Renal cortical epithelial cell (primary cell): ENCODE measurements at places on chromosomes 3 and 15. TPM values are rescaled to one million over a fixed set of nuclear protein-coding genes. Genes with fewer than 3 reads are reported as not detected.

MLF1 gene
- 21.4 and 31.4 TPM in 2 replicates for total RNA-seq

RPL29 gene
- 846 and 1,109 TPM in 2 replicates for total RNA-seq

SLC2A2 gene
- 0.35 and 13.0 TPM in 2 replicates for total RNA-seq

SPATA12 gene
- 0.10 TPM in 1 of 2 replicates, not detected in the other for total RNA-seq

EFCC1 gene
- total RNA-seq = not detected in 2 replicates

GREM1 gene
- total RNA-seq = 4.2 and 9.7 TPM in 2 replicates

DUOX1 gene
- 0.35 and 0.50 TPM in 2 replicates for total RNA-seq

NUSAP1 gene
- total RNA-seq = 7.8 and 53.3 TPM in 2 replicates

- no peak for DNase-seq
Observed at GRCh38 chr3:31157893-31158620, 263.6 kb upstream of the GADL1 start.

- no peak for DNase-seq
Observed at GRCh38 chr15:89783111-89783860, 7.2 kb downstream of the MESP2 start.

- no peak for DNase-seq
Observed at GRCh38 chr3:106341087-106341486, 472.3 kb upstream of the CBLB start.

- no peak for DNase-seq
Observed at GRCh38 chr3:29568355-29568754, 287.5 kb downstream of the RBMS3 start.

GRCh38 chr3:129056451-129057173, 4.0 kb upstream of the GP9 start:
- no peak for DNase-seq

- peak; percentile 41 for DNase-seq
Observed at GRCh38 chr3:188554404-188554803, 400.4 kb downstream of the LPP start.

DNA sequence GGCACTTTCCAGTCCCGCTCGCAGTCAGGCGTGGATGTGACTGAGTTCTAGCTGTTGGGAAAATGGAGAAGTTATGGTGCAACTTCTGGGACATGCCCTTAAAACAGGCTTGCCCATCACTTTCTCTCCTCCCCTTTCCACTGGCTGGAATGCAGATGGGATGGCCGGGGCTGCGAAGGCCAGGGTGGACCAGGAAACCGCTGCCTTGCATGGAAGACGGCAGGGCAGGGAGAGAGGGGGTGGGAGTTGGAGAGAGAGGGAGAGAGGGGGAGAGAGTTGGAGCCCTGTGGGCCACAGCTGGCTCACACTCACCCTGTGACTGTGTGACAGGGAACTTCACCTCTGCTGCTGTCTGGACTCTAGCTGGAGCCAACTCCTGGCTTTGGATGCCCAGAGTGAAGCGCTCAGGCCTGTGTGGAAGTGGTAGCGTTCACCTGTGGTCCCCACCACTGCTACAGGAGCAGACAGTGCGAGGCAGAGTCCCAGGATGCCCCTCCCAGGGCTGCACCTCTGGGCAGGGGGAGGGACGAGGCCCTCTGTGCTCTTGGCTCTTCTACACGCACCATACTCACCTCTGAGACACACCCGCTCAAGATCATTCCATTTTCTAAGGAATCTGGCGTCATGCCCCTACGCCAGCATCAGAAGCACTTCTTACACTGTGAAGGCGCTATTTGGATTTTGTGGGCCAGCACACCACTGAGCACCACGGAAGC, 36.6 kb downstream of the KLHL25 start:
- no peak for DNase-seq

DNA sequence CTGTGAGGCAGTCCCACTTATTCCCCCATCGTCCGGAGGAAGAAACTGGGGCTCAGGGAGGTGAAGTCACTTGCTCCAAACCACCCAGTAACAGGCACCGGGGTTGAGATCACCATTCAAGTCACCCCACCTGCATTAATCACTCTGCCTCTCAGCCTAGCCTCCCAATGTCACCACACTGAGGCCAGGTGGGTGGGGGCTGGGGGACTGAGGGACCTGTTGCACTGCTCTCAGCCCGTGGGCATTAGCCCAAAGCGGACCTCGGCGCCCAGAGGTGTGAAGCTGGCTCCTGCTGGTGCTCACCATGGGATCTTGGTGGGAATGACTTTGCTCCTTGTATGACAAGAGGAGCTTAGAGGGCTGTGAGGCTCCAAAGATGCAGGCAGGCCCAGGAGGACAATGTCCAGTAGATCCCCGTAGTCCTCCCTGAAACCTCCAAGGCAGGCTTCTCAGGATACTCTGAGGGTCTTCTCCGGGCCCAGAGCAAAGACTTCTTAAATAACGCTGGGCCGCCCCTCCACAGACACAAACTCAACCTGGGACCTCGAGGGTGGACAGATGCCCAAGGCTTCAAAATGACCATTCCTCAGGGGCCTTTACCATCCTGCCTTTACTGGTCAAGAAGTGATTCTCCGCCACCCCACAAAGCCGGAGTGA, 1.7 kb downstream of the NT5DC2 start:
- DNase-seq = no peak

GRCh38 chr3:192005989-192006388, 545.0 kb downstream of the PYDC2 start:
- no peak for DNase-seq

GRCh38 chr3:134446800-134447199, 39.0 kb downstream of the ANAPC13 start:
- DNase-seq = peak; percentile 29

GRCh38 chr15:66294157-66294931, 976 bp downstream of the DIS3L start:
- DNase-seq = peak; percentile 83

GRCh38 chr3:4703054-4703480, 209.9 kb downstream of the ITPR1 start:
- peak; percentile 59 for DNase-seq

GRCh38 chr3:122725106-122725505, 44.5 kb downstream of the PARP14 start:
- DNase-seq = no peak

GRCh38 chr15:73142802-73143762, 90.8 kb downstream of the NEO1 start:
- peak; percentile 95 for DNase-seq

DNA sequence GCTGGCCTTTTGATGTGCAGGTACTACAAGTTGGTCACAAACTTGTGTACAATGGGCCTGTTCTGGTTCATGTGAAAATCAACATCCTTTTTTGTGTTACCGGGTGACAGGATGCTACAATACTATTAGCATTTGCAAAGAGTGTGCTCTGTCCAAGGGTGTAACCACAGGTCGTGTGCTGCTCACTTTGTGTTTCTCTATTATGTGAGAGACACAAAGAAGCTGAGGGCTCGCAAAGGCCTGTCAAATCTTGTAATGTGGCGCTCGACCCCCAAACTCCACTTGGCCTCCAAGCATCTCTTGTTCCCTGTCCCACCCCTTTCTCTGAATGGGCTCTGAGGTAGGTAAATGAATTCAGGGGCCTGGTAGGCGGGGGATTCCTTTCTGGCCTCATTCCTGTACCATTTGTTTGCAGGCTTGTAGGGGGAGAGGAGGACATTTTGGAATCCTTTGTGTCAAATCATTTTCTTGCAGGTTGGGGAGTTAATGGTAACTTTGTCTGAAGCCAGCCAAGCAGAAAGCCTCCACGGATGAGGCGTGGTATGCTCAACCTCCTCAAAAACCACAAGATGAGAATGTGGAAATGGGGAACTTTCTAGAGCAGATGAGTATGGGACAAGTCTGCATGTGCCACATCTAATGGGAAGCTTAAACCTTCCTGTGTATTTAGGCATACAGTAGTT, 109.1 kb downstream of the OPA1 start:
- DNase-seq = peak; percentile 91

GRCh38 chr3:123480428-123480827, 31.5 kb upstream of the ADCY5 start:
- no peak for DNase-seq

- DNase-seq = no peak
Observed at GRCh38 chr15:95503107-95503506, 827.4 kb upstream of the NR2F2 start.

DNA sequence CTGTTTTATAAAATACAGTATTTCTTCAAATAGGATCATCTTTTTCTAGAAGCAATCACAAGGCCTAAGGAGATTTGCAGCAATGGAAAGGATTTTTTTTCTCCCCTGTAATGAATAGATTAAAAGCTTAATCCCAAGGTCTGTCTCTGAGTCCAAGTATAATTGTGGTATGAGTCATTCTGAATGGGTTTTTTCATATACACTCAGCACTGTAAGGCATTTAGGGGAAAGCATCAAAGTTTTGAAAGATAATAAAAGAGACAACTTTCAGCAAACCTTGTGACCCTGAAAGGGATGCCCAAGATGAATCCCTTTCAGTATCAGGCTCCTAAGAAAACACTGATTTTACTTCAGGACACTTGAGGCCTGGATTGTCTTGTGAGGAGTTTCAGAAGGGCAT, 23.3 kb upstream of the LARS2 start:
- peak; percentile 15 for DNase-seq

DNA sequence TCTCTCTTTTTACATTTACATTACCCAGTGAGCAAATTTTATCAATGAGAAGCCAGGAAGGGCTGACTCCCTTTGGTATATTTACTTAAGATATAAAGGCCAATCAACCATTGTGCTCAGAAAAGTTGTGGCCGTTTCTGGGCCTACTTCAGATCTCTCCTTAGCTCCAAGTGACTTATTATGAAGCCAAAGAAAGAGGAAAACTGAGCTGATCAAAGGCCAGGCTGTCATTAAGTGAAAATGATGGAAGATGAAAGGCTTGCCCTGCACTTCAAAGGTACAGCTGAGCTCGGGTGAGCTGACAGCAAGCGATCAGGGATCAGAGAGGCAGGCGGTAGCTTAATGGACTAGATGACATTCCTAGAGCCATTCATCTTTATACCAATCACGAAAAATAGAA, 24.8 kb downstream of the VGLL4 start:
- no peak for DNase-seq

DNA sequence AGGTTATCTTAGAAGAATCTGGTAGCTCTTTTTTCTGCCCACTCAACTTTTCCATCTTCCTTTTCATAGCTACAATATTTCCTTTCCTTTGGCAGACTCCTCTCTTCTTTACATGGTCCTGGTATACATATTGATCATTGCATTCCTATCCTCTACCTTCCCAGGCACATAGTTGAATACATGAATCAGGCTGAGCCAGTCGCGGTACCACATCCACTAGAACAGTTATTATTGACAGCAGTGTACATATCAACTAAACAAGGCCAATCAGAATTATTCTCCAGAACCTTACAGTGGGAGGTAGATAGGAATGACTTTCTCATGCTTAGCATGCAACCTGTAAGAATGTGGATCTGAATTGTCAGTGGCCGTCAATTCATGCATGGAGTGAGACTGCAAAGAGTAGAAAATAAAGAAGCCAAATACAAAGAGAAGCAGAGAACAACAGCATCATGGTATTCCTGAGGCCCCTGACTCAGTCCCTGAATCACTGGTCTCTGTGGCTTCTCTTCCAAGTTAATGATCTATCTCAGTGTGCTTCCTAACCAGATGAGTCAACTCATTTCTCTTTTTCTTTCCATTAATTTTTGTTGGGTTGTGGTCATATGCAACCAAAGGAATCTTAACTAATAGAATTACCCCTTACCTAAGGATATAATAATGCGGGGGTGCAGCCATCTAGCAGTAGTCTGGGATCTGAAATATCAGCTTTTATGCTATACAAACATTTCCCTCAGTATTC, 60.9 kb upstream of the DCBLD2 start:
- peak; percentile 99 for DNase-seq

DNA sequence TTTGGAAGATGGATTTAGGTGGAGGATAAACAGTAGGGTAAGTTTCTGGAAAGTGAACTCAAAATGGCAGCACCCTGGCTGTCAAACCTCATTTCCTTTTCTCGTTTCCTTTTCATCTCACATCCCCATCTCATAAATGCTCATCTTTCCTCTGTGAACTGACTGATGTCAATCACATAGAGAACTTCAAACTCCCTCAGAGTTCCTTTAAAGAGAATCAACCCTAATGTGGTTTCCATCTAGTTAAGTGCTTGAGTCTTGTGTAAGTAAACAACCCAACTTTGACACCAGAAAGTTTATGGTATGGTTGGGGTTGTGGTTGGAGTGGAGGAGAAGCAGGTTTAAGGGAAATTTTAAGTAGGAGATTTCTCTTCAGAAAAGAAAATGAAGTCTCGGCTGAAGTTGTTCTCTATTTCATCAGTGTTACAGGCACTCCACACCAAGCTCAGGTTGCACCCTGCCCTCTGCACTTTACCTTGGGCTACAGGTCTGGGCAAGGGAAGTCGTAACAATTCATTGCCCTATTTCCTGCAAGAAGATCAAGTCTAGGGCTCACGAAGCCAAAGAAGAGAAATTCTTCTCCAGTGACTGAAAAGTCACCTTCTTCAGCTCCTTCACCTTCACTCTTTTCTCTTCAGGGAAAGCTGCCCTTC, 34.4 kb upstream of the TNIK start:
- DNase-seq = no peak

- peak; percentile 38 for DNase-seq
Observed at GRCh38 chr3:71310980-71311660, 272.4 kb downstream of the FOXP1 start.

DNA sequence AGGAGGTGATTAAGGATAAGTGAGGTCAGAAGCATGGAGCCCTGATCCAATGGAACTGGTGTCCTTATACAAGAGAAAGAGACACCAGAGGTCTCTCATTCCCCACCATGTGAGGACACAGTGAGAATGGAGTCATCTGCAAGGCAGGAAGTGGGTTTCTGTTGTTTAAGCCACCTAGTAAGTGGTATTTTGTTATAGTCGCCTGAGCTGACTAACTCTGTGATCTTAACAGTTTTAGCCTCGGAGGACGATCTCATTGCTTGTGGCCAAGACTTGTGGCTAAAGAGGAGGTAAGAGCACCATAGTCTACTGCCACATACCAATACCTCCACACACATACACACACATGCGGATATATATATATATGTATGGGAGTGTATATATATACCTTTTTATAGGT, 73.8 kb downstream of the MCTP2 start:
- peak; percentile 46 for DNase-seq

DNA sequence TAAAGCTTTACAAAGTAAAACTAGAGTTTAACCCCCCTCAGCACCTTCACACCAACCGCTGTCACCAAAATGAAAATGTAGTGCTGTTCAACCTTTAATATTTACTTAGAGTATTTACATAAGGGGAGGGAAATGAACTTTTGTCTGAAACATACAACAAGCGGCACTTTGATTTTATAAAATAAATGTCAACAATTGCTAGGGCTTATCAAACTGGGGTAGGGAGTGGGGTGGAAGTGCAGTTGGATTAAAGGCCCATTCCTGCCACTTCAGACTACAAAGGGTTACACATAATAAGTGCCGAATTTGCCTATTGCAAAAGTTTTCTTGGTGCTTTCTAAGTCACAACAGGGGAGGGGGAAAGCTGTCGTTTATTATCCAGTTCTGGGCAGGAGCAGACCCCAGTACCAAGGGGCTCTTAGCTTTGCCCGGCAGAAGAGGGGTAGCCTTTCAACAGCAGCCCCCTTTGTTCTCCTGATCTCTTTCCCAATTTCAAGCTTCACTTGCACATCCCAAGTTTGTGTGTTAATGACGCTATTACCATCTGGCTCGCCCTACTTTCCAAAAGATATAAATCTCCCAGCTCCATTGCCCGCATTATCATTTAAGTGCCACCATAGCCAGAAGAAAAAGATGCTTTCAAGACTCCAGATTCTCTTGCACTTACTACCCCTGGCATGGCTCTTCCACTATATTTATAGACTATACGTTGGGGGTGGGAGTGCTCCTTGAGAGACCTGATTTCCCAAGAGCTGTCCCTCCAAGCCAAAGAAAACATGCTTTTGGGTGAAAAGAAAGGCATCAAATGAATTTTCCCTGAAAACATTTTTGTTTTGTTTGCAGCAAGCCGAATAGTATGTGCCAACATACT, 17.0 kb downstream of the SOX2 start:
- DNase-seq = no peak
